Brain pericyte (primary cell): ENCODE measurements at places on chromosomes 2 and 18.

DNA sequence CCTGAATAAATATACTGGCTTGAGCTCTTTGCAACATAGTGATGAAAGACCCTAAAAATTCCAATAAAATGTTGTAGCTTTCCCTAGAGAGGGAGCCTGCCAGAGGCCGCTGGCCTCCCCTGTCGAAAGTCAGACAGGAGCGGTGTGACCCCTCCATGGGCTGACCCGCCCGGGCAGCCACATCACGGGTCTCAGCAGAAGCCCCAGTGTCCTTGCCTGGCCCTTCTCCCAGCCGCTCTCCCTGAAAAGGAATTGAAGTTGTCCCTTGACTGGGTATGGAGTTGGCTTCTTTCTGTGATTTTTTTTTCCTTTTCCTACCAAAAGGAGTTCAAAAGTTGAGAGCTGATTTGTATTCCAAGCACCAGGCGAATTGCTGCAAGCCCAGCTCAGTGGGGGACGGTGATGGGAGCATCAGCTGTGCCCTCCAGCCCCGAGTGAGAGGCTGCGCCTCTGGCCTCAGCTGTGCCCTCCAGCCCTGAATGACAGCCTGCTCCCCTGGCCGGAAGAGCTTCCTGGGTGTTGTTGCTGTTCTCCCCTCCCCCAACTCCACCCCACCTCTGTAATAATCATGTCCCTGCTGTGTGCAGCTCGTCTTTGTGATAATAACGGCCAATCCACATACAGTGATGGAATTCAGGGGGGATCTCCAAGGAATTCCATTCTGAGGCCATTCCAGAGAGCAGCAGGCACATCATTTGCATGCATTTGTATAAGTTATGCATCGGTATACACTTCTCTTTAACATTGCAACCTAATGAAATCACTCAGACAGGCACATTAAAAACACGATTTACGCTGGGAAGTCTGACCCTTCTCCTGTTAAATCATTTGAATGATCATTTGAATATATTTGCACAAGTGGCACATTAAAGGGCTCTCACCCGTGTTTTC is 501.0 kb downstream of the EIPR1 start:
- DNase-seq: no peak

DNA sequence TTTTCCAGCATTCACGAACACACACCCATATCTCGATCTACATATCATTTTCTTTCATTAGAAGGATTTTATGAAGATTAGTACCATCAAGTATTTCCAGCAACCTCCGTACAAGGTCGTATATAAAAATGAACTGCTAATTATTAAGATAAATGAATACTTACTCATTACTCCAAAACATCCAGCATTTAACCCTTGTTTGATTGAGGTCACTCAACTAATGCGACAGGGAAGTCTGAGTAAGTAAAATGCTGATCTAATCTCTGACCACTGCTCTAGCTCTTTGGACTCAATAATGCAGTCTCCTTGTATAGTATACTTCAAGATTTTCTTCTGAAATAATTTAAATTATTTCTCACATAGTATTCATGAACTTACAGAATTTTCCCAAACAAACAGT is 2.0 kb downstream of the ABHD3 start:
- DNase-seq: no peak

DNA sequence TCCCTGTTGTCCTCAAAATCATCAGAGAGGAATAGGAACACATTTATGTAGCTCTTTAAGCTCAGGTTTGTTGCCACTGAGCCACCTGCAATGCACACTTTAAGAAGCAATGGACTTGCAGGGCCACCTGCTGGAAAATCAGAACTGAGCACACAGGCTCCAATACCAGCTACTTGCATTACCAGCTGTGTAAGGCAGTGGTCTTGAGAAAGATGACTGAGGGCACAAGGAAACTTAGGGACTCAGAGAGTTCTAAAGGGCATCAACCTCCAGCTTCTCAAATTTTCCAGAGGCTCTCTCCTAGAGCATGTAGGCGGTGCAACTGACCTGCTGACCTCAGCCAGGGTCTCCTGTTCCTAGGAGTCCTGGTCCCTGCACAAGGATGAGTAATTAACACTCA is 2.5 kb upstream of the CNDP2 start:
- DNase-seq: no peak

DNA sequence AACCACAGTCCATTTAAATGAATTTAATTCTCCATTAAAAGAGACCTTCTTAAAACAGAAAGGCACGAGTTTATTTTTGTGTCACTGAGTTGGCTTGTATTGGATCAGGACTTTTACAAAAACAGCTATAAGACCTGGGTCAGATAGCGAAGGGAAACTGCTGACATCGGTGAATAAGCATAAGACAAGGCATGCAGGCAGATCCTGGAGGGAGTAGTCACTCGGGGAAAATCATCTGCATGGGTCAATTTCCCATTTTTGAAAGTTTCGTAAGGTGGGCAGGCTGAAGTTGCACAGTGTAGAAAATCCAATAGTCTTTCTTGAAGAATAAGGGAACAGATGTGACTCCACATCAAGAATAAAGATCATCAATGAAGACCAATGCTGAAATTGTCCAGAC is 12.9 kb downstream of the IL36B start:
- DNase-seq: no peak

DNA sequence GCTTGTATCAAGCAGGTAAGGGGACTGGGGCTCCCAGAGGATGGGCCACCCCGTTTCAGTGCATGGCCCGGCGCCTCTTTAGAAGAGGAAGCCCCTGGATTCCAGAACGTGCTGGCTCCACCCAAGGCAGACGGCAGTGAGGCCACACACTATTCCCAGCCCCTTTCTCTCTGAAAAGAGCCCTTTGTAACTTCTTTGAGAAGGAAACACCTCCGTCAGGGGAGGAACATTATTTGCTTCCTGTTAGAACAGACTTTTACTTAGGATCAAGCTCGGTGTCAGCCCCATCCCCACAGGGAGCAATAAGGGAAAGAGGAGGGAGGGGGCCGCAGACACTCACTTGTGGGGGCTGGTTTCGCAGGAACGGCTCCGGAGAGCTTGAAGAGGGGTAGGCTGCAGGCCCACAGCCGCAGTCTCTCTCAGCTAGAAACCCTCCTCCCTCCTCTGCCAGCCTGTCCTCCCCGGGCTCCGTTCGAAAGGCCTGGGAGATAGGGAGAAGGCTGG is 49.6 kb upstream of the RMDN2 start:
- DNase-seq: no peak

DNA sequence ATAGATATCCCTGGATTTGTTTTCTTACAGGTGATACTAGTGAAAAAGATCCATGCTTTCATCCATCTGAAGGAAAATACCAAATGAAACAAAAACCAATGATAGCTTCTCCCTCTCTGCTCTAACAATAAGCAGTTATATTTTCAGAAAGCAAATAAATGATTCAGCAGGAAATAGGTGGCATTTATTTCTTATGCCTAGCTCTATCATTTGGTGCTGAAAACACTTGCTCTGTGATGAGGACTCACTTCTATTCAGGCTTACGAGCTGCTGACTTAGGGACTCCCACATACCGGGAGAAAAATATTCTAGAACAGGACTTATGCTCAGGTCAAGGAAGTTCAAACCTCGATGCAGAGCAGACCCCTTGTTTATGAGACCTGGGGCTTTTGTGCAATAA is 142.6 kb downstream of the SETBP1 start:
- DNase-seq: no peak

- no peak for DNase-seq
Measured at GRCh38 chr2:177812713-177813396, 259.7 kb downstream of the PDE11A start.

GRCh38 chr2:180057706-180058412 is 50.8 kb upstream of the CWC22 start:
- DNase-seq: no peak

GRCh38 chr2:219713110-219713509 is 85.7 kb downstream of the SLC4A3 start:
- no peak for DNase-seq

- DNase-seq: no peak
Measured at GRCh38 chr18:59735269-59735860, 38.1 kb upstream of the CCBE1 start.

DNA sequence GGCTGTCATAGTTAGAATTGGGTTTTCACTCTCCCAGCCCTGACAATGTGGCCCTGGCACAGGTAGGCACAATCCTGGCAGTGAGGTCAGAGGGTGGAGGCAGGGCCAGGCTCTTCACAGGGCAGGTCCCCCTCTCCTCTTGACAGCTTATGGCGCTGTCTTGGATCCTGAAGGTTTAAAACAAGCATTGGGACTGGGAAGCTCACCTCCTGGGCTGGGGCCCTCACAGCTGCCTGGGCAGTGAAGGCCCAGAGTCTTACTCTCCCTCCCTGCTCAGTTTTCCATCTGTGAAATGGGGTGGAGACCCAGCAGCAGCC is 23.3 kb downstream of the LBH start:
- no peak for DNase-seq

DNA sequence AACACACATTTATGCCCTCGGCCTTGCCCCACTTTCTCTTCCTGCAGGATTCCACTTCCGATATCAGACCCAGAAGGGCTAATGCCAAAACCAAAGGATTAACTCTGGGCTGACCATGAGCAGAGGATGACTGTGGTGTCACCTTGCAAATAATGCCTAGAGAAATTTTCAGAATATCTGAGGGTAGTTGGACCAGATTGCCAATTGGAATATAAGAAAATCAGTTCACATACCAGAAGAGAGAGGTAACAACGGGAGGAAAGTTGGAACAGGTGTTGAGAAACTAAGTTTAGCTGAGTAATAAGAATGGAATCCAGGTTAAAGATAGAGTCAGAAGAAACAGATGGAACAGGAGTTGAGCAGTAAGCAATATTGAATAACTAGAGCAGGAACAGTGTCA is 232.7 kb upstream of the UBE2E3 start:
- no peak for DNase-seq

- no peak for DNase-seq
Measured at GRCh38 chr2:142585785-142586184, 291.7 kb upstream of the KYNU start.

GRCh38 chr2:120747706-120748105 is 12.0 kb downstream of the GLI2 start:
- DNase-seq: no peak

DNA sequence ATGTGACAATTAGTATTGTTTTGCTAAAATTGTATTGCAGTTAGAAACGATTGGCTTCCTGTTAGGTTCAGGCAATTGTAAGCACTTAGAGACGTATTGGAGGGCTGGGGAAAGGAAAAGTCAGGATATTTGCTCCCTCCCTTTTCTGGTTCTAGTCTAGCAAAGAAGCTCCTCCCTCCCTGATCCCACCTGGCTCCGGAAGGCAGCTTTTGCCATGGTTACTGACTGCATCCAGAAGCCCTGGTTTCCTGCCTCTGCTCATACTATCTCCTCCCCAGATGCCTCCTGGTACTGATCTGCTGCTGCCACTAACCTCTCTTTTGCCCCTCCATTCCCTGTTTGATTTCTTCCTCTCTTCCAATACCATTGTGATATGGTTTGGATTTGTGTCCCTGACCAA is 275.9 kb downstream of the MREG start:
- no peak for DNase-seq

- no peak for DNase-seq
Measured at GRCh38 chr2:130160131-130160530, 15.2 kb upstream of the CCDC74B start.

GRCh38 chr18:25517881-25518715 is 166.1 kb upstream of the ZNF521 start:
- no peak for DNase-seq

- DNase-seq: no peak
Measured at GRCh38 chr18:79862562-79862961, 64.8 kb downstream of the KCNG2 start.

- no peak for DNase-seq
Measured at GRCh38 chr2:158745067-158745865, 49.9 kb upstream of the DAPL1 start.

- no peak for DNase-seq
Measured at GRCh38 chr2:149023091-149023490, 15.4 kb upstream of the LYPD6B start.

DNA sequence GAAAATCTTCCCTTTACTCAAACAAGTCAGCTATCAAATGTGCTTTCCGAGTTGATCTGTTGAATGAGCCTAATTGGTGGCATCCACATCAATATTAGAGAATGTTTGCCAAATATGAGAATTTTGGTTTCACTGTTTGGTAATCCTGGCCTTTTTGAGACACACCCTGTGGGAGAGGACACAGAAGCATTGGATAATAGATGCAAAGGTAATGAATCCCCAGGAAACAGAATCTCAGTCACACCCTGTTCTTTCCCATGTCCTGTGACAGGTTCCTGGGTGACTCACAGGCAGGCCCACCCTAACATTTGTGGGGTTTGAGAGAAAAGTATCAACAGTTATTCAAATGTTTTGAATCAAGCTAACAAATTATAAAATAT is 99.8 kb upstream of the PELI1 start:
- no peak for DNase-seq

DNA sequence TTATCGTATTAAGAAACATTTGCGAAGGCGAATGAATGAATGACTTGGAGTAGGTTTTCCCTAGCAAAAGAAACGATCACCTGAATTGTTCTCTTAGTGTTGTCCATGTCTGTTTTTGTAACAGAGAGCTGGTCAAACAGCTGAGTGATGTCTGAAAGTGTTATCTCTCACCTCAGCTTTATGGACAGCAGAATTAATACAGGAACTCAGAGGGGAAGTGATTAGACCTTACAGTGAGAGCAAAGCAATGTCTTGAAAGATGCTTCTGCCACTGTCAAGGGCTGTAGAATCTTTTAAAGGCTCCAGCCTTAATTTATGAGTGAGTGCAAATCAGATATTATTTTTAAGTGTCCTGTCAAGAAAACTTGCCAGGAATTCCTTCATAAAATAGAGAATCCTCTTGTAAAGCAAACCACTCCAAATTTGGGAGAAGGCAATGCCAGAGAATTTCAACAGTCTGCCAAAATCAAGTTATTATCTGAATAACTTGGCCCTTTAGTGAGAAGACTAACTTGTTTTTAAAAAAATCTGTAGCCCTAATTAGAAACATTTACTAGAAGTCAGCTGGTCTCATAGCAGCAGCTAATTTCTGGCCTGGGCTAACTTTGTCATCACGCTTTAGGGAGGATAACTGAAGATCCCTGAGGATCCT is 60.7 kb downstream of the CDC42EP3 start:
- DNase-seq: no peak

GRCh38 chr2:92072461-92073035 is 2798.7 kb upstream of the TEKT4 start:
- no peak for DNase-seq

DNA sequence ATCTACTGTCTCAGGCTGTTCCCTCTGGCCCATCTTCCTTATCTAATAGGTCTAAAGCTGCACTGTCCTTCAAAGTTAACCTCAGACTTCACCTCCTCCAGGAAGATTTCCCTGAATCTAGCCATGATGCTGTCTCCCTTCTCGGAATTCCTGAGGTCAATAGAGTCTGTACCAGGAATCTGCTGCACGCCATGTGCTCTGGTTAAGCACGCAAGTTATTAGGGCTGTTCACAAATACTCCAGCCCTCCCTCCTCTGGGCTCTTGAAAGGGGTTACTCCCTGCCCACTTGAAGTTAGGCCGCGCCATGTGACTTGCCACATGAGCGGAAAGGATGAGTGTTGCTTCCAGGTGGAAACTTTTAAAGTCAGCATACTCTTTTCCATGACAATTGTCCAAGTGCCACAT is 43.6 kb downstream of the MCFD2 start:
- DNase-seq: no peak
